Stimulated activated CD8-positive, alpha-beta memory T cell treated with anti-CD3 and anti-CD28 coated beads, Interleukin-7, amount 100 ng/mL, for 1 hour (primary cell): ENCODE measurements at places on chromosomes 4 and X.
A peak's percentile ranks its signal among the peaks of the same experiment; 100 is the strongest.

DNA sequence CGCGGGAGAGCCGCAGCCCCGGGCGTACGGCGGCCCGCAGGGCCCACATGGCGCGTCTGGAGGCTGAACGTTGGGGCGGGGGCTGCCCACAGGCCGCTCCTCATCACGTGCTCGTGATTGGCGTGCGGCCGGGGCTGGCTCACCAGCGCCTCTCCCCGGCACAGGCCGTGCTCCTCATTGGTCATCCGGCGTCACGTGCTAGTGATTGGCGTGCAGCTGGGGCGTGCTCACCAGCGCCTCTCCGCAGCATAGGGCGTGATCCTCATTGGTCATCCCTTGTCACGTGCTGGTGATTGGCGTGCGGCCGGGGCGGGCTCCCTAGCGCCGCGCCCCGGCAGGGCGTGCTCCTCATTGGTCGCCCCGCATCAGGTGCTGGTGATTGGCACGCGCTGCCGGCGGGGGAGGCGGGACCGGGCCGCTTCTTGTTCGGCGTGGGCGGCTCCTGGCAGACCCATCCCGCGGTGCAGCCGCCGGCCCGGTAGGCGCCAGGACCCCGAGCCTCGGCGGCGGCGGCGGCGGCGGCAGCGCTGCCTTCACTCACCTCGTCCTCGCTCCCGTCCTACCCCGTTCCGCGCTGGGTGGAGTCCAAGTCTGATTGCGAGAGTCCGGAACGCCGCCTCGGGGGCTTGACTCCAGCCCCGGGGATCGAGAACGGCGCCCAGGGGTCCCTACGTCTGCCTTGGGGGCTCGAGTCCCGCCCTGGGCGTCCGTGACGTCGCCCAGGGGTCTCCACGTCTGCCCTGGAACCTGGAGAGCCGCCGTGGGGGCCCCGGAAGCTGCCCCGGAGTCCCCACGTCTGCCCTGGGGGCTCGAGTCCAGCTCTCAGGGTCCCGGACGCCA lies at the start of gene GTPBP6:
Gene GTPBP6, minus strand, starts transcription at position 58 of the 840 bp plus-strand sequence. Its CDS starts 9 bp downstream, at position 49.
- peak; percentile 96 for DNase-seq

GRCh38 chr4:73434311-73434710 lies 1.7 kb upstream of the AFP start:
- DNase-seq, result no peak

DNA sequence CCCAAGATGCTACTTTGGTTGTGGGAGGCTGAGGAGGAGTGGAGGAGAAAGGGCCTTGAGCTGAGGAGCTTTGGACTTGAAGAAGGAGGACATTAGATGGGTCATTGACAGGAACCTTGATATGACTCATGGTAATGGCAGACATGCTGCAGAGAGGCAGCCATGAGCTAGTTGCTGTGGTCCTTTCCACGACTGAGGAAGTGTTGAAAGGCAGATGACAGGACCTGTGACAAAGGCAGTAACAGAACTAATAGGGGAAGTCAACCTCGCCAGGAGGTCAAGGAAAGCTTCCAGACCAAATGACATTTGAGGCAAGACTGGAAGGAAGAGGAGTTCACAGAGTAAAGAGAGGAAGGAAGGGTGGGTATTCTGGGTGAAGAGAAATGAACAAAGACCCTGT lies 7.6 kb upstream of the XPNPEP2 start:
- DNase-seq, result no peak

GRCh38 chr4:10092481-10093270 lies 23.9 kb downstream of the WDR1 start:
- DNase-seq, result no peak

GRCh38 chr4:104641418-104641817 lies 146.7 kb upstream of the CXXC4 start:
- no peak for DNase-seq

DNA sequence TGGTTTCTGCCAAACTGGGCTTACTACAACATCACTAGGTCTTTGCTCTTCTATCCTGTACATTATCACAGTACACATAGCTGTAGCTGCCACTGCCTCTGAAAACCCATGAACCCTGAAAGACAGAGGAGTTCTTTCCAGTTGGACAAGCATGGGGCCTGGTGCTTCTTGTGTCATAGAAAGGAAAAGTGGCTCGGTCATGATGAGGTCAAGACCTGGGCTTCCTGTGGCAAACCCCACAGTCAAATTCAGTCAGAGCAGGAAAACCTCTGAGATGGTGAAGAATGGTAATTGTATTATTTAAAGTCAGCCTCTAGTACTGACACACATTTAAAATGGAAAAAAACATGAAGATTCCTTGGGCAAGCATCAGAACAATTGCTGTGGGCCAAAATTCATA lies 133.3 kb upstream of the PRPS2 start:
- no peak for DNase-seq

DNA sequence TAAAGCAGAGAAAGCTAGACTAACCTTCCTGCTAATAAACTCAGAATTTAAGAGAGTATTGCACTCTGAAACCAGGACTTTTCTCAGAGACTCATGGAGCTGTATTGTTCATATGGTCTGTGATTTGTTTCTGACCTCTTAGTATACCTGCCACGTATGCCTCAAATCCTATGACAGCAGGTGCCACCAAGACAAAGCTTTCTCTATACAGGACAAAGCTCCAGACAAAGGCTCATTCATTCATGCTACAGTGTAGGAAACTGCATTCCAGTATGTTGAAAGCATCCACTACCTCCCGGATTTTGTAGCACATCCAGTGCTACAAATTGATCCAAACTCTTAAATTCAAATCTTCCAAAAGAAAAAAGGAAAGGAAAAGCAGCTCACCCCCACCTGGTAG lies 178.3 kb downstream of the CHIC2 start:
- no peak for DNase-seq

- no peak for DNase-seq
Measured at GRCh38 chr4:2943364-2944090, 19.7 kb downstream of the NOP14 start.

- no peak for DNase-seq
Measured at GRCh38 chr4:138182838-138183426, 59.2 kb downstream of the SLC7A11 start.

DNA sequence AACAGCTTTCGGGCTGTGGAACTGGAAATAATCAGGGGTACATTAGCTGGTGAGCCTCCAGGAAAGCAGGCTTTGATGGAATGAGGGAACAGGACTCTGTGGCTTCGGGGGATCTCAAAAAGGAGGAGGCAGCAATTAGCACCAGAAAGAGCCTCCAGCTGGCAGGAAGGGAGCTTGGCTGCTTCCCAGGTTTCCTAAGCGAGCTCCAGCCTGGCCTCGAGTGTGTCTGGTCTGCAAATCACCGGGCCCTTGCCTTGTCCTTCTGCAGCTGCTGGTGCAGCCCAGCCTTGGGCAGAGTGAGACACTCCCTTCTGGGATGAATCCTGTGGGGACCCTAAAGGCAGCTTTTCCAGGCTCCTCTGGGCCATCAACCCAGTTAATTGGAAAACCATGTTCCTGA lies 10.7 kb upstream of the PDHA1 start:
- DNase-seq, result no peak

GRCh38 chr4:72591547-72592454 lies 22.8 kb upstream of the ADAMTS3 start:
- DNase-seq, result no peak

DNA sequence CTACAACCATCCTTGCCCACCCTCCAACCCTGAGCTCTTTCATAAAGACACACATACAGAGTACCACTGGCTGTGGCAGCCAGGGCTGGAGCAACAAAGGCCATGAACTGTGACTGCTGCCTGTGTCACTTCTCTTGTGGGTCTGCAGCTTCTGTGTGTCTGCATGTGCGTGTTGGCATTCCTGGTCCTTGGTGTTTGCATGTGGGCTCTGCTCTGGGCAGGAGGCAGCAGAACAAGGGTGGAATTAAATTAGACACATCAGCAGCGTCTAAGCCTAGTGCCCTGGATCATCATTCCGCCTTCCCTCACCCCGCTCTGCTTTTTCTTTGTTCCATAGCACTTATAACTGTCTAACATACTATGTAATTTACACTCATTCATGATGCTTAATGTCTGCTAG lies 157.7 kb downstream of the MGST2 start:
- no peak for DNase-seq

GRCh38 chr4:105194328-105195231 lies 47.9 kb downstream of the TET2 start:
- DNase-seq, result no peak

DNA sequence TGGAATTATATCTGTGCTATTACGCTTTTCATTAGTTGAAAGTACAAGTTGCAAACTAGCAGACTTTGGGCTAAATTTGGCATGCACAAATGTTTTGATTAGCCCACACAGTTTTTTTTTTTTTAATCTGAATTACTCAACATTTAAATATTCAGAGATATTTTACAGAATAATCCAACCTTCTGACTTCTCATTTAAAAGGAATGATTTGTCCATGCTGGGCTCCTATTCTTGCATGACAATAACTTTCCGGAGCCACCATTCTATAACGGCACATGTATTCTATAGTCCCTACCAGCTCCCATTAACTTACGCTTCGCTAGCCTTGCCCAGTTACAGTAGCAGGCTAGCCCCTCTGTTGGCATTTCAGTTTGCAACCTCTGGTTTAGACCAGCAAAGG lies 219.3 kb upstream of the FTHL17 start:
- no peak for DNase-seq

- DNase-seq, result no peak
Measured at GRCh38 chr4:122831515-122832196, 5.0 kb downstream of the FGF2 start.

DNA sequence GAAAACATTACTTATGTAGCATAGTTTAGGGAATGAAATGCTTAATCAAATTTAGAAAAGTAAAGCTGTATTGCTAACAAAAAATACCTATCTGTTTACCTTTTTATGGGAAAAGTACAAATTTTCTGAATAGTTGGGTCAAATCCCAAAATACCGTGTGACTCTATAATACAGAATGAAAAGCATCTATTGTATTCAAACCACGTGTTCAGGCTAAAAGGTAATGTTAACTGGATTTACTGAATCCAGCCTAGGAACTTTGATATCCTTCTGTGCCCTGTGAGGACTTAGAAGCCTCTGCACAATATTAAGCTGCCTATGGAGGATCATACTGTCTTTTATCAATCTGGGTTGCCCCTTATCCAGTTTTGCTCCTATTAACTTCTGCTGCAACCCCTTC lies 36.3 kb upstream of the AGA start:
- no peak for DNase-seq

DNA sequence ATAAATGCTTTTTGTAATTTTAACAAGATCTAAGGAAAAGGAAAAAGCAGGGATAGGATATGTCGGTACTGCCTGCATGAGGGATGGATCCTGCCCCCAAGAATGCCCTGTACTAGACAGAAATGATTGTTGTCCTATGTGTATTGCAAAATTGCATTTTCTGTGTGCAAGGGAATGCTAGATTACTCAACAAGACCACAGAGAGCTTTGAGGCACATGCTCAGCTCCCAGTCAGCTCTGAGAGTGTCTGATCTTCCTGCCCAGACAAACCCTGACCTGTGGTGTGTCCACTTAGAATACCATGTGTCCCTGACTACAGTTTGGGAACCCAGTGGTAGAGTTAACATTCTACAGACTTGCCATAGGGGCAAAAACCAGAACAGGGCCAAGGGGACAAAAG lies 129.2 kb upstream of the PAK3 start:
- no peak for DNase-seq

DNA sequence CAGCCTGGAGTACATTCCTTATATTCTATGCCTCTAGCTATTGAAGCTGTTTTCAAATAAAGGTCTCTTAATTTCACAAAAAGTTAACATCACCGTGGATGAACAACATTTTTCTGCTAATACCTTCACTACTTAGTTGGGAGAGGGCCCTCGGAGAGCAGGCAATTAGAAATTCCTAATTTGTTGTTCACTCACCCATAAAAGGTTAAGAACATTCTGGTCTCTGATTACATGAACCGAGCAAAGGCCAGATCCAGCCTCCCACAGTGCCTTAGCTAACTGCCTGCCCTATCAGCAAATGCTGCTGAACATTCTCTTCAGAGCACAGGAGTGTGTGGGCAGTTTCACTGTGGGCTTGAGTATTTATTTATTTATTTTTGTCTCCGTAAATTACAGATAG lies 36.0 kb upstream of the TTC29 start:
- no peak for DNase-seq

DNA sequence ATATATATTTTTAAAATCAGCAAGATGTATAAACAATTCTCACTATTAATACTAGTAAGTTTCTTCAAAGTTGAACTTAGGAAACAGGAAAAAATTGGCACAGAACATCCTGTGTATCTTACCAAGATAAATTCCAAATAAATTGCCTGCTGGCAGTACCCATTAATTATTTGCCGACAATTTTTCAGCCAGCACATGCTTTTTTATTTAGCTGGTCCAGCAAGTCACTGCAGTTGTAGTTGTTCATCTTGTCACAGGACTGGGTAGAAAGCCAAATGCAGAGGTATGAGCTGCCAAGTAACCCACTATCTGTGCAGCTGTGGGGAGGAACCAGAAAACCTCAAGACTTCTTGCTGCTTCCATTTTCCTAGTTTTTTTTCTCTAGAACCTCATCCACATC lies 113.4 kb downstream of the PACRGL start:
- no peak for DNase-seq

DNA sequence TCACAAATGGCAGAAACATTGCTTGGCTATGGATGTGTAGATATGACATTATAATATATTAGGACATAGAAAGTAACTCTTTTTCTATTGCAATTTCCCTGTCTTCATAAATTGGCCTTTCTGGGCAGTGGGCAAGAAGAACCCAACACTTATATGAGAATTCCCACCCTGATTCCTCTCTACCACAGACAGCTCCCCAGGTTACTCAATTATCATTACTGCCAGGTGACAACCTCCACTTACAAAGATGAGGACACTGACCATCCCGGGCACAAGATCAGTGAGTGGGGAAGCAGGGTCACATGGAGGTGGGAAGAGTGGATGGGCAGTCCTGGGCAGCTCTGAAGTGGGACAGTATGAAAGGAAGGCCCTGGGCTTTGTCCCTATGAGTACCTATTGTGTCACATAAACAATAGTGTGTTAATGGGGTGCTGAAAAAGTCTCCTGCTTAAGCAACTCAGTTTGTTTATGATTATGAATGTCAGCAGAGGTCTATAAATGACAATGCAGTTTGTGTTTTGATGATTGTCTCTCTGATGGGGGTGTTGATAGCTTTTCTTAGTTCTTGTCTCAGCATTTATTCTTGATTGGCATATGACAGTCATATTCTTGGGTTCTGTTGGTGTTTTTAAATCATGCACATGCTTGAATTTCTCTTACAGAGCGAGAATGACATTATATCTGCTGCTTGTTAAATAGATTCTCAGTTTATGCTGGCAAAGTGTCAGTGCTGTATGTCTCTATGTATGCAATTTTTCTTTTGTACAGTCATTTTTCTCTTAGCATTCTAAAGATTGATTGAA lies 99.9 kb downstream of the SLIT2 start:
- no peak for DNase-seq

GRCh38 chr4:4415107-4415805 lies 28.4 kb downstream of the NSG1 start:
- no peak for DNase-seq

DNA sequence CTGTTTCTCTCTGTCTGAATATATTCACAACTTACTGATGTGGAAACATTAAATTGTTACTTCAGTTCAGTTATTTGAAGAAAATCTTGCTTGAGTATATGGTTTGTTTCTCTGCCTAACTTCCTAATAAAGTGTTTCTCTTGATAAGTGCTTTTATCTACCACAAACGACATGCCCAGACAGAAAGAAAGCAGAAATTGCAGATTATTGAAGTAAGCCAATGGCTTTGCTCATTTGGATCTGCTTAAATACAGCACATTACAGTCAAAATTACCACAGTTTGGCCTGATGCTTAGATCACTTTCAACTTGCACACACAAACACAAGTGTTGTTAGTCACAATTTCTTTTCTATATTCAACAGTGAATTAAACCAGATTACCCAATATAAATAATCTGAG lies 68.0 kb downstream of the ATOH1 start:
- DNase-seq, result no peak
